Activated CD4-positive, alpha-beta T cell treated with anti-CD3 and anti-CD28 coated beads, Interleukin-2, amount 50 U/mL, for 16 hours (primary cell): ENCODE measurements at places on chromosomes 4 and X.

DNA sequence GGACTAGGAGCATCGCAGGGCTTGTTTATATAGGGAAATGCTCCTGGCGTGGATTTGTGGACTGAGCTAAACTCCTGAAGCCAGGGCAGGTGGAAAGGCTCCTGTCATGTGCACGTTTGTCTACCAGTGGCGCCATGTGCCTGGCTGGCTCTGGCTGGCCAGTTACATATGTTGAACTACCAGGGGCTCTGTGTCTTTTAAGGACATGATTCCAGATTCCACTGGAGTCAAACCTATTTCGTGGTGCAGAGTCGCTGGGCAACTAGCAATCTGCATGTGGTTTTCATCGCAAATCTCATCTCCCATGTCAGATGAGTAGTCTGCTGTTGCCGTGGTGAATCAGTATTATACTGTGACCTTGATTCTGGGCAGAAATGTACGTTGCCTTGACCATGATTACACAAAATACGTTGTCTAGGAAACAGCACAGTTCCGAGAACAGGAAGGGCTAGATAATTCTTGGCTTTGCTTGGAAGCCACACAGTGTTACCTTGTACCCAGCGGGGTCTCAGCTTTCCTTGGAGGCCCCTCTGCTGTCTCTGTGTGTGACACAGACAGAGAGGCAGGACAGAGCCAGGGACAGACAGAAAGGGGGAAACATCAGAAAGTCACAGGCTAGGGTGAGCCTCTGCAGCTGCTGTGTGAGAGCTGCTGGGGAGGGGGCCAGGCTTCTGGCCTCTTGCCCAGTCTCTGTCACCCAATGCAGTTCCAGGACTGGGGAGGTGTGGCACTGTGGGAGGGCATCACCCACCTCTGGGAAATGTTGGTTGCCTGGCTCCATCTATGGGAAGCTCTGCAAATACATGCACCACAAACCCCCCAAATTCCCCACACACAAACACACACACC, 19.2 kb downstream of the PNMA6E start:
- peak; percentile 23 for DNase-seq

DNA sequence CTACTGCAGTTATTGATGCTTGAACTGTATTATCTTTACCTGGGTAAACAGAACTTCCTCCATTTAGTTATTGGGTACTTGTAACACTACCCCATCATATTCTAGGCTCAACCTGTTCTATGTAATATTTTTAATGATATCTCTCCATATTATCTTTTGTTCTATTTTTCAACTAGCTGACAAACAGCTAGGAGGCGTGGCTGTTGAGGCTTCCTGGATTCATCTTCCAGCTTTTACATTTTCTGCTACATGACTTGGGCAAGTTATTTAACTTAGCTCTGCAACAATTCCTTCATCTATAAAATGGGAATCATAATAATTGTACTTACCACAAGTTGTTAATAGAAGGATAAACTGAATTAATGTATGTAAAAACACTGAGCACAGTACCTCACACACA, 349.3 kb downstream of the PTTG2 start:
- DNase-seq = no peak

DNA sequence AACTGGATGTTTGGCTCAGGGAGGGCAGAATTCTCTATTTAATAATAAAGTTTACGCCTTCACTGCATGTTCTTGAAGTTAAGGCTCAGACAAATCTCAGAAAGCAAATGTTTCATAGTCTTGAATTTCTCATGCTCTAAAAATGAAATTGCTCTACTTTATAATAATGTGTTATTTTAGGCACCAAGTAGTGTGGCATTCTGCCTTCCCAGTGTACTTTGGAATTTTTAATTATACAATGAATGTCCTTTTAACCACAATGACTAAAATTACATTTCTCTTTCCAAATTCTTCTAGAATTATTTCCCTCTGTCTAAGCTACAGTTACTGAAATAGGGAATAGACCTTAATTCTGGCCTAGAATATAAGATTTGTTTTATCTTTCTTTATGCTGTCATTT, 97.9 kb upstream of the PDE5A start:
- DNase-seq = no peak

DNA sequence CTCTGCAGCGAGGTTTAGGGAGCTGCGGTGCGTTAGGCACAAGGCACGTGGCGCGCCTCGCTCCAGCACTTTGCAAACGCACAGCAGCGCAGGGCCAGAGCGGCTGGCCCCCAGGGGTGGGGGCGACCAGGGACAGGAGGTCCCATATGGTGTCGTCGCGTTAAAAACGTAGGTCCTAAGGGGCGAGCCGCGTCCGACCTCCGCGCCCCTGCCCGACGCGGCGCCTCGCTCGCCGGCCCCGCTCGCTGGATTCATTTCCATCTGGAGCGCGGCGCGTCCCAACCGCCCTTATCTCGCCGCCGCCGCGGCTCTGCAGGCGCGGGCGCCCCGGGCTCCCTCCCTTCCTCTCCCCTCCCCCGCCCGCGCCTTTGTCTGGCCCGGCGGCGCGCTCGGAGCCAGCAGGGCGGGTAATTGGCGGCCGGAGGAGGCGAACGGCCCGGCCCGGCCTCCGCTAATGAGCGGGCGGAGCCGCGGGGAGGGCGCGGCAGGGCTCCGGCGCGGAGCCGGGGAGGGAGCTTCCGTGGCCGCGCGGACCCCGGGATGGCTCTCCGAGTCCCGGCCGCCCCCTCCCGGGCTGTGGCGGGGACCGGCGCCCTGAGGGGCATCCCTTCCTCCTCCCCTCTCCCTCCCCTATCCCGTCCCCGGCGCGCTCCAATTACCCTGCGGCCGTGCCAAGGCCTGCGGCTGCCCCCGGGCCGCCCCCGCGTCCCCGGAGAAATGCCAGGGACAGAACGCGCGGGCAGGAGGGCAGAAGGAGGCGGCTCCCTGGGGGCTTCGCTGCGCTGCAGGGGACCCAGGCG, 409.0 kb downstream of the BCOR start:
- DNase-seq = no peak

DNA sequence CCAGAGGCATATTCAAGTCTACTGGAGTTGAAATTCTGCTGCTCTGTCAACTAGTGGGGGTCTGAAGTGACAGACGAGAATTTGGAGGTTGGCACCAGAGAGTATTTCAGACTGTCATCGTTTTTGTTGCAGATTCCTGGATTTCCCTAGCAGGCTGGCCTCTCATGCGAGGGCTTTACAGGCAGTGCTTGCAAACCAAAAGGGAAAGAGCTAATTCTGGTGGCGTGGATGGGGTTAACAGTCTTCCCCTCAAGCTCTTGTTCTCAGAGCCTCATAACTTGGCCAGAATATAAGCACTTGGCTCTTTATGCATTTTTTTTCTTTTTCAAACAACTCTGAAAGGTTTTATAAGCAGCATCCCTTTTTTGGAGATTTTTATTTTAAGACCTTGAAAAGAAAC, at the start of gene SPARCL1:
Gene SPARCL1 (minus strand): TSS at position 190 of the 400 bp plus-strand sequence. CDS start 29,802 bp downstream, outside the sequence.
- DNase-seq = no peak

DNA sequence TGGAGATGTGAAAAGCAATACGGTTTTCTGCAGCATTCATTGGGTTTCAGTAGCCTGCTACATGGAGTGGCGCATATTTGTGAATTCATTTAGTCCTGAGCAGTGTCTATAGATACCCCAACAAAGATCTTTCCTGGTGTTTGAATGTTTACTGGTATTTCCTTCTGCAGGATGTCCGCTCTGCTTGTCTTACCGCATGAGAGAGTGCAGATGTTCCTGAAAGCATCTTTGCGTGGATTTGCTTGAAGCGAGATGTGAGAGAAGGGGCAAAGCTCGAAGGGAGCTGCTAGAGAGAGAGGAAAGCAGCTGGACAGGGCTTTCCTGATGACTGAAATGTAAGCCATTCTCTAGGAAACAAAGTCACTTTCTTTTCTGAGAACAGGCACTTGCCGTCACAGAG, 40.9 kb upstream of the GYPA start:
- DNase-seq = no peak
